ENCODE measurements at places on chromosomes 12 and 14.

DNA sequence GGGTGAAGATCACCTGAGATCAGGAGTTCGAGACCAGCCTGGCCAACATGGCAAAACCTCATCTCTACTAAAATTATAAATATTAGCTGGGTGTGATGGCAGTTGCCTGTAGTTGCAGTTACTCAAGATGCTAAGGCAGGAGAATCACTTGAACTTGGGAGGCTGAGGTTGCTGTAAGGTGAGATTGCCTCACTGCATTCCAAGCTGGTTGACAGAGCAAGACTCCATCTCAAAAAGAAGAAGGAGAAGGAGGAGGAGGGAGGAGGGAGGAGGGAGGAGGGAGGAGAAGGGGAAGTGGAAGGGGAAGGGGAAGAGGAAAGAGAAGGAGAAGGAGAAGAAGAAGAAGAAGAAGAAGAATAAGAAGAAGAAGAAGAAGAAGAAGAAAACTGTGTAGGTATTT lies 17.0 kb downstream of the RNASE10 start:
- no peak for DNase-seq

DNA sequence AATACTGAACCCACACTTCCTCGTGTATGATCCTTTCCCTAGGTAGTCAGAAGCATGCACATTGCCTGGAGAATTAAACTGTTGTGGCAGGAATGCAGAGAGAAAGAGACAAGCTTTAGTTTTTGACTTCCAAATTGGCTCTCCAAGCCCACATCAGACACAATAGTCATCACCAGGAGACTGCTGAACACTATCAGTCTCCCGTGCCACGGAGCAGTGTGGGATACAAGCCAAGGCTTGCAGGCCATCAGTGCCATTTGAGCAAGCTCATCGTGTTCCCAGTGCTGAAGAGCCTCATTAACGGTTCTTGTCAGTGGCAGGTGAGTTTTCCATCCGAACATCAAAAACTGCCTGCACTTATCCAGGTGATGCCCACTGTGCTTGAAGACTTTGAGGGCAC lies 410.8 kb downstream of the NAV3 start:
- DNase-seq: no peak

DNA sequence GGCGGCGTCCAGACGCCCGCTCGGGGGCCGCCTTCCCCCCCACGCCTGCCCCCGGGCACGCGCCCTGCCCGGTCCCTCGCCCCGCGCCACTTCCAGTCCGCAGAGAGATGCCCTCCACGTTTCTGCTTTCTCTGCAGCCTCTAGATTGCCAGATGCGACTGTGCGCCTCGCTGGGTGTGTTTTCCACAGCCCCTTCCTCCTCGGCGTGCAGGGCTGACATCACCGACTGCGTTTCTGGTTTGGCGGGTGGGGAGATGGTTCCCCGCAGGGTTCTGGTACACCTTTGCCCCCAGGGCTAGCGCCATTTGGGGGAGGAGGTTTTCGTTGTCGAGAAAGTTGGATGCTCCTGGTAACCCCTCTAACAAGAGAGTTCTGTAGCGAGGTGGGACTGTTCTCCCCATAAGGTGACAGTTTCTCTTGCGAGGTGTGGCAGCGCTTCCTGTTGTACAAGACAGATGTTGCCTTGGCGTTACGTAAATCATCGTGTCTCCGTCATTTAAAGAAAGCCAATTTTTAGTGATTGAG lies 1.5 kb downstream of the CALM1 start:
- peak; percentile 28 for DNase-seq

DNA sequence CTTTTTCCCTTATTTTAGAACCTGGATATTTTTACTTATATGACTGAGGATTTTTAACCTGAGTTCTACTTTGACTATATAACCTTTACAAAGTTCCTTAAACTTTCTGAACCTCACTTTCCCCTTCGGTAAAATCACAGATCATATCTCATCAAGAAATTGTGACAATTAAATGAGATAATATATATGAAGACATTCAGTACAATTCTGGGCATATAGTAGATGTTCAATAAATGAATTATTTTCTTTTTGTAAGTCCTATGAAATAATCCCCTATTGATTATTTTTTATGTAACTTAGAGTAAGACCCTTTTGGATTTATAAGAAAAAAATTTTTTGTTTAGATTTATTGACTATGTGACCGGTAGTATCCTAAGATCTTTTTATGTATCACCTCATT lies 17.6 kb upstream of the FAM177A1 start:
- no peak for DNase-seq

DNA sequence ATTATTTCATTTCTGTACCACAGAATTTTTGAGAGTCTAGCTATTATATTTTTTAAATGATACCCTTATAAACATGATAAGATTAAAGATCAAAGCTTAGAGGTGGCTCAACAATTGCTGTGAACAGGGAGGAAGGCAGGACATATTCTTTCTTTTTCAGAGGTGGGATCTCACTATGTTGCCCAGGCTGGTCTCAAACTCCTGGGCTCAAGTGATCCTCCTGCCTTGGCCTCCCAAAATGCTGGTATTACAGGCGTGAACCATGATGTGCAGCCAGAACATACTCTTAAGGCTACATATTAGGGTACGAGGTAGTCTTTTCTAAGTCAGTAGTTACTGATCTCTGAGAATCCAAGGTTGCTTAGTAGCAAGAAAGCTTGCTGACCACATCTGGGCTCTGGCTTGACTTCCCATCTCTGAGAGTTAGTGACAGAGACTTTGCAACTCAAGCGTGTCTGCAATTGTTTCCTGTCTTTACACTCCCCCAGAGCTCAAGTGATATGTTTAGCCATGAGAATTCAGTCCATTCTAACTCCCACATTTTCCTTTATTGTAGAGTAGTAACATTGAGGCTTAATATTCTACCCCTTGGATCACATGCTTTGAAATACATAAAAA lies 8.6 kb downstream of the RAB5B start:
- no peak for DNase-seq

GRCh38 chr14:72554401-72554800 lies 339.5 kb downstream of the DPF3 start:
- DNase-seq: no peak

GRCh38 chr12:77133566-77133965 lies 68.2 kb upstream of the E2F7 start:
- DNase-seq: no peak

DNA sequence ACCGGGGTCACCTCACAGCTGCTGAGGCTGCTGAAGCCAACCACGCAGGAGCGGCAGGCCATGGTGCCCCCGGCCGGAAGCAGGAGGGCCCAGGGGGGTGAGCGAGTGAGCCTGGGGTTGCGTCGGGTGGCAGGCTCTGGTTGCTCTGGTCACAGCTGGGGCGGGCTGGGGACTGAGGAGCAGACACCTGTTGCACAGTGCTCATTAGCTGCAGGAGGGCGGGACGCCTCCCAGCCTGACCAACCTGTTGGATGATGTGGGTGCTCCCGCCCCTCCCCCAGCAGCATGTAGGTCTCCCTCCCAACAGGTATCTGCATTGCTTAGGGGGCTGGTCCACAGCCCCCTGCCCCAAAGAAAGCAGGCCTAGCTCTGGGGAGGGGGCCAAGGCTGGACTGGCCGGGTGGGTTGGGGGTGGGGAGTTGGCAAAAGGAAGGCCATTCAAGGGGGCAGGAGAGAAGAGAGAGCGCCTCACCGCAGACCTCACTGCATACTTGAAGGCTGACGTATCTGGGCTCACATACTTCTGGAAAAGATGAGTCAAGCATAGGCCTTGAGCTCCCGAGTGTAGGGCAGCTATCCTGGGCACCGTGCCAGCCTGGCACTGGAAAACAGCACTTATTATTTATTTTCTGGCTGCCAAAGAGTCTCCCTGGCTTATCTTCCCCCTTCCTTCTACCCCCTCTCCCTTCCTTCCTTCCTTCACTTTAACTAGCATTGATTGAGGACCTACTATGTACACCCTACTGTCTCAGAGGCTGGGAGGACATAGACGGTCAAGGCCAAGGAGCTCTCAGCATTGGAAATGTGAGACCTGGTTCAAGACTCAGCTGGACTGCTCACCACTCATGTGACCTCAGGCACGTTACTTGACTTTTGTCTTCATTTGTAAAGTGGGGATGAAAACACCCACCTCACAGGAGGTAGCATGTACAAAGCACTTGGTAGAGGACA lies at the start of gene KRT80:
Gene KRT80, minus strand, starts transcription at position 174 of the 951 bp plus-strand sequence. Its CDS starts 112 bp downstream, at position 62.
- DNase-seq: no peak

DNA sequence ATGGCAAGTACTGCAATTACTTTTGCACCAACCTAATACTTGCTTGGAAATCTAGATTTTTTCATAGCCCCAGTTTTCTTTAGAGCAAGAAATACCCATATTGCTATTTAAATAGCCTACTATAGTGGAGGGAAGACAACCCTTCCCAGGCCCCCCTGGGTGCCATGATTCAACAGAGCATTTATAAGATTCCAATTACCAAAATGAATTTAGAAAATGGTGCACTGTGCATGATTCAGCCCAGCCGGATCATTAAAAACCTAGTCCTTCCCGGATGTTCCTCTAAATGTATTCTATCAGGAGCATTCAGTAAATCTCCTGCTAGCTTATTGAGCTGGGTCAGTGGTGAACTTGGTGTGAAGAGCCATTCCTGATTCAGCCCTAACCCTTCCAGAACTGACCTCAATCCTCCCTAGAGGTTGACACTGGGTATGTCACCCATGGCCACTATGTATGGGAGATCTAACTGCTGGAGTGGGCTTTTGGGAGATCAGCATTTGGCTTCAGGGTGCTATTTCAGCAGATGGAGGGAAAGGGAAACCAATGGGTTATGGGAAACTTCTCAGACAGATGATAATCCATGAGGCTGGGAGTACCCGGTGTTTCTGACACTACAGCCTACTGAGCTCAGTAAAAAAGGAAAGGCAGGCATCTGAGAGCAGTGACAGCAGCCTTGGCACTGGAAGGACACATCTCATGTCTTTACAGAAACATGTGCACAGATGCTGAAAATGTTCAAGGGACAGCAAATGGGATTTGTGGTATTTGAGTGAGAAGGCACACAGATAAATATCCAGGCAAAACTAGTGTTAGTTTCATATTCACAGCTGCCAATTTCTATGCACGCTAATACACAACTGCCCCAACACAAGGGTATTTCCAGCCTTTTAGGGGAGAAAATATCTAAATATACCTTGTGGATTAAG lies 258.9 kb downstream of the DPF3 start:
- no peak for DNase-seq

DNA sequence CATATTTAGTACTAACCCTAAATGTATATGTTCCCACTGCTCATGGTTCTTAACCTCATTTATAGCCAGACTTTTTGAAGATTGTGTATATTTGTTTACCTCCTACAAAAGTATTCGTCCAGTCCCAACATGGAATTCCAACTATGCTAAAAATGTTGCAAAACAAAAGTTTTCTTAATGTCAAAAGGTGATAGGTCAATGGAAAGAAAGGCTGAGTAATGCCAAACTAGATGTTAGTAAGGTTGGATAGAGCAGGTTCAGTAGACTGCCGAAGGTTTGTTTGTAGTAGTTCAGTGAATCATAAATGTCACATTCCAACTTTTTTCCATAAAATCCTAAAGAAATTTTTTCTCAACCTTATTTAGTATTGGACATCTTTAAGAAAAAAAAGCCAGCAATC lies 874.5 kb downstream of the FLRT2 start:
- no peak for DNase-seq

DNA sequence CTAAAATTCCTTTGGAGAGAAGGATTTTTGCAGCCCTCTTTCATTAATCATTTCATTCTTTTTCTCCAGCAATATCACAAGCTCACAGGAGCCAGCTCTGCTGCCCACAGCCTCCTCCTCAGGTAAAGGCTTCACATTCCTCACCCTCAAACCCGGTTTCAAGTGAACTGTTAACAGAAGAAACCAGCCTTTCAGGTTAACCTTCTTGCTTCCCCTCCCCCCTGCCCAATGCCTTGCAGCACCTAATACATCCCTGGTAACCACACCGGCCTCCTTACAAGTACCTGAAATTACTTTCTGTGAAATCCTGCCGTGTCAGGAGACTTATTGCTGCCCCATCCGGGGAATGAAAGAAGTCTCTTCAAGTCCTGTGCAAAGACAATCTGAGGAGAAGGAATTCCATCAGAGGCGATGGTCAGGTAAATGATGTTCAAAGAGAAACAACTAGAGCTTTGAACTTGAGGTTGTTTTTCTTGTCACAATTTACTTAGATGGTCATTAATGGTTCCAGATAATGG lies 111.2 kb downstream of the MYRFL start:
- no peak for DNase-seq

GRCh38 chr14:104037903-104038302 lies 47.6 kb upstream of the ASPG start:
- DNase-seq: no peak

GRCh38 chr12:64081008-64081404 lies 141.1 kb downstream of the KICS2 start:
- no peak for DNase-seq

DNA sequence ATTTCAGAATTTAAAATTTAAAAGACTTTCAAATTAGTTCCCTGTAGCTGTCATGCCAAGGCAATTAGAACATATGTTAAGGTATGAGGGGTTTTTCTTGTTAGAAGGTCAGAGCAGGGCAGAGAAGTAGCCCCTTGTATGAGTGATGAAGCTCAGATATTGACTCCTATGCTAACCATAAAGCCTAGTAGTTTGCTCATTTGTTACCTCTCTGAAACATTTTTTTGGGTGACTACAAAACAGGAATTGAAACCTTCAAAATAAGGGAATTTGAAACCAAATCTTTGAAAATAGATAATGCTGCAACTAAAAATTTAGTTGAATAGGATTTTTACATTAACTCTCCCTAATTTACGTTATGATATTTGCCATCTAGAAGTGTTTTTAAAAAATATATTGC lies 333.5 kb downstream of the NAV3 start:
- no peak for DNase-seq

- DNase-seq: no peak
Measured at GRCh38 chr12:51819736-51820525, 28.6 kb downstream of the FIGNL2 start.

DNA sequence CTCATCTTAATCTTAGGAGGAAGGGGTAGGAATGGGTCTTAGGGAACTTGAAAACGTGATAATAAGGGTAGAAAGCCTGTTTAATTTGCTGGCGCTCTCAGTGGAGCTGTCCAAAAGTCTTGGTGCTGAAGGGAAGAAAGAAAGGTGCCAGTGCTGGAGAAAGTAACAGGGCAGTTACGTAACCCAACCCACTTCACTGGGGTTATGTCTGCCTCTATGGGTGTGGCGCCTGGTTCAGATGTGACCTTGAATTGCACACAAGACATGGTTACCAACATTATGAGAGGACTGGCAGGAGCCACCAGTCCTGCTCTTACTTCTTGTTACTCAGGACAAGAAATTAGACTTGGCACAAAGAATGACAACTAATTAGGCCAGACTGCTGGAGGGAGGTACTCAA lies 18.6 kb upstream of the GPATCH2L start:
- DNase-seq: no peak

DNA sequence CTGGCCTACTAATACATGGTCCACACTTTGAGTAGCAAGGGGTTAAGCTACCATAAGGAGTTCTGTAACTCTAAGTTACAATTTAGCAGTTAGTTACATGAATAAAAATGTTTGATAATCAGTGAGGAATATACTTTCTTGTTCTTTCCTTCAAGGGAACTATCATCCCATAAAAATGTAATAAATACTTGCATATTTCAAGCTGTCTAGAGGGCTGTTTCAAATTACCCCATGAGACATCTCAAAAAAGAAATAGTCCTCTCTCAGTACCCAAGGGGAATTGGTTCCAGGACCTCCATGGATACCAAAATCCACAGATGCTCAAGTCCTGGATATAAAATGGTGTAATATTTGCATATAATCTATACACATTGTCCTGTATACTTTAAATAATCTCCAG lies 48.7 kb upstream of the GNG2 start:
- no peak for DNase-seq

- DNase-seq: no peak
Measured at GRCh38 chr12:65511912-65512311, 233.4 kb downstream of the MSRB3 start.

- DNase-seq: no peak
Measured at GRCh38 chr14:41817626-41818025, 210.9 kb downstream of the LRFN5 start.
